ENCODE measurements at places on chromosomes 2 and 18.

DNA sequence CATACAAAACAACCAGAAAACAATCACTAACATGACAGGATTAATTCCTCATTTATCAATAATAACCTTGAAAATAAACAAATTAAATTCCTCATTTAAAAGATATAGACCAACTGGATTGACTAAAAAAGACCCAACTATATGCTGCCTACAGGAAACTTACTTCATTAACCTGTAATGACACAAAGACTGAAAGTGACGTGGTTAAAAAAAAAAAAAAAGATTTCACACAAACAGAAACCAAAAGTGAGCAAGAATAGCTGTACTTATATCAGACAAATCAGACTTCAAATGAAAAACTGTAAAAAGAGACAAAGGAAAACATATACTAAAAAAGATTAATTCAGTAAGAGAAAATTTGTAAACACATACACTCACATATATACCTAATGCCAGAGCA lies 201.2 kb downstream of the CCDC178 start:
- DNase-seq = no peak

GRCh38 chr2:187349326-187349944 lies 98.6 kb downstream of the CALCRL start:
- DNase-seq = no peak

- DNase-seq = no peak
Observed at GRCh38 chr2:172050479-172051125, 34.7 kb upstream of the DLX1 start.

- no peak for DNase-seq
Observed at GRCh38 chr2:168552450-168552856, 96.4 kb downstream of the CERS6 start.

DNA sequence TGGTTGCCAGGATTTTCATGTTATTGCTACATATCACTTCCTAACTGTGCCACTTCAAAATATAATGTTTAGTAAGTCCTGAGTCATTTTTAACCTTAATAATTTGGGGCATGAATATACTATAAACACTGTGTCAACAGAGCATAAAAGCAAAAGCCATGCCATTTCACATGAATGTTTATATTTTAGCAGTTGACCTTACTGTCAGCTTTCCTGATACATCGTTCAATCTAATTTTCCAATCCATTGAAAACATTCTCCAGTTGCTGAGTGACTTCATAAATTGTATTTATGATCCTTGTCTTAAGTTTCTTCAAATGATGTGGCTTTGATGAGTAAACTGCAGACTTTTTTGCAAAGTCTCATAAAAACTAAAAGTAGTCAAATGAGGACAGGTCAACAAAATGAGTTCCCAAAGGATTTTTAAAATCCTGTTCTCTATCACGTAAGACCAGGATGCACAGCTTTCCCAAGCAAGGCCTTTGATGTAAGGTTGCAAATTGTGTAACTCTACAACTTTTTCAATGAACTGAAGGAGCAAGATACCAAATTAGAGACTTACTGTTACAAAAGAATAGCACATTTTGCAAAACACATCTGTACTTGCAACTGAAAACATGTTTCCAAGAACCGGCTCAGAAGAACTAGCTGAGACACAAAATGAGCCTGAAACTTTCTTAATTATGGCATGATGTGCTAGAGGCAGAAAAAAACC lies 117.7 kb downstream of the SATB2 start:
- no peak for DNase-seq

DNA sequence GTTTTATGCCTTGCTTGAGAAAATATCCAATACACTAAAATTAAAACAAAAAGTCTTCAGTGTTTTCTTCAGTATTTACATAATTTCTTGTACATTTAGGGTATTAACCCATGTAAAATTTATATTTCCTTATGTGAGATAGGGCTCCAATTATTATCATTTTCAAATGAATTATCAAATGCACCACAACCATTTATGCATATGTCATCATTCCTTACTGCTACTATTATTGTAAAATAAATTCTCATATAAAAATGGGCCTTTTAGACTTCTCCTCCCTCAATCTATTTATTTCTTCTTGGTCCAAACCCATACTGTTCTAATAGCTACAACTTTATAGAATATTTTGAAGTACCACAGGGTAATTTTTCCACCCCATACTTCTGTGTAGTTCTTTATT lies 175.3 kb upstream of the LYPD1 start:
- DNase-seq = no peak

GRCh38 chr2:191148791-191149190 lies 2.0 kb downstream of the STAT4 start:
- DNase-seq = no peak

DNA sequence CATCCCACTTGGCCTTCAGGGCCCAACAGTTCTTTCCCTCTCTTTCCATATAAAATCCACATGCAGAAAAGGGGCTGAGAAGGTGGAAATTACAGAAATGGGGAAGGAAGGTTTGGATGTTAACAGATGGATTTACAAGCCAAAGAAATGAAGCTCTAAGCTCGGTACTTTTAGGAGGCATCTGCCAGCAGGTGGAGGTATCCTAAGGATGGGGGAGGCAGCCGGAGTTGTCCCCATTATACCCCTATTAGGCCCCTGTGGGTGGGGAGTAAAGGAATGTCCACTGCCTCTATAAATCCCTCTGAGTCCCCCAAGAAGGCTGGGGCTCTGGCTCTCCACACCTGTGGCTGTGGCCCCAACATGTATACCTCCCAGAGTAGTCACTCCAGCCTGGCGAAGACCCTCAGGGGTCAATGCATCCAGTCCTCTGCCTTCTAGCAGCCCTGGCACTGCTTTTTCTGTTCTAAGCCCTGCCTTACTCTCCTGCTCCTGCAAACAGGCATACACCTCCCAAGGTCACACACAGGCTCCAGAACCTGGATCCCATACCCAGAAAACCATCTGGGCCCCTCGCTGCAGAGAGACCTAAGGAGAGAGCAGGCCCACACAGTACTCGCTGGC lies 1.2 kb downstream of the FBXO41 start:
- no peak for DNase-seq

- DNase-seq = no peak
Observed at GRCh38 chr2:60552851-60553494, 481 bp downstream of the BCL11A start.

DNA sequence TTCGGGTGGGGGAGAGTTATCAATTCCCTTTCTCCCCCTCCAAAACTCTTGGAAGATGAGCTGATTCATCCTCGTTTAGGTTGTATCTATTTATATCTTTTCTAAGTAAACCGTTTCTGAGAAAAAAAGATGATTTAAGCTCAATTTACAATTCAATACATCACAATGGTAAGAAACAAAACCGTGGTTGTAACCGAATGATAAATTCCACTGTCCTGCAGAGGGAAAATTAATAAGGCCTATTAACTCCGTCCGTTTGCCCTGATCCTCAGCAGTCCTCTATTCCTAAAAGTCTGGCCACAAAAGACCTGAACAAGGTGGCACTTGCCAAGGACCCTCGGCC lies 286.2 kb downstream of the TCF4 start:
- DNase-seq = no peak

DNA sequence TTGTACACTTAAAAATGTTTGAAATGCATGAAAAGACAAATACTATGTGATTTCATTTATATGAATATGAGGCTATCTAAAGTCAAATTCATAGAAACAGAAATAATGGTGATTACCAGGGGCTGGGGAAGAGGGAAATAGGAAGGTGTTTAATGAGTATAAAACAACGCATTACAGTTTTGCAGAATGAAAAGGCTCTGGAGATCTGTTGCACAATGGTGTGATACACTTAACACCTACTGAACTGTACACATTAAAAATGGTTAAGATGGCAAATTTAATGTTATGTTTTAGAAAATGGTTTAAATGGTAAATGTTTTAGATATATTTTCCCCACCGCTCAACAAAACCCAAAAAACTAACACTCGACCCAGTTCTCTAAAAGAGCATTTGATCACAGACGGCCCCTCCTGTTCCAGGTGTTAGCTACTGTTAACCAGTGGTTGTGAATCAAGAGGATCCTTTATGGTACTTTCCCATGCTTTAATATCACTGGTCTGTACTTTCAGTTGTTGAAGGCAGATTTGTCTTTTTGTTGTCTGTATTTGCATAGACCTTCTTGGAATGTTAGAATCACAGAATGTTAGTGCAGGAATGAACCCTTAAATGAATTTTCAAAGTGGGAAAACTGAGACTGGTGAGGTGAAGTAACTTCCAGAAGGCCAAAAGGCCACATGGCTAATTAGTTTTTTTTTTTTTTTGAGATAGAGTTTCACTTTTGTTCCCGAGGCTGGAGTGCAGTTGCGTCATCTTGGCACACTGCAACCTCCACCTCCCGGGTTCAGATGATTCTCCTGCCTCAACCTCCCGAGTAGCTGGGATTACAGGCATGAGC lies 10.2 kb downstream of the RAB10 start:
- DNase-seq = no peak

GRCh38 chr2:227054006-227054405 lies 110.0 kb downstream of the COL4A4 start:
- DNase-seq = no peak

DNA sequence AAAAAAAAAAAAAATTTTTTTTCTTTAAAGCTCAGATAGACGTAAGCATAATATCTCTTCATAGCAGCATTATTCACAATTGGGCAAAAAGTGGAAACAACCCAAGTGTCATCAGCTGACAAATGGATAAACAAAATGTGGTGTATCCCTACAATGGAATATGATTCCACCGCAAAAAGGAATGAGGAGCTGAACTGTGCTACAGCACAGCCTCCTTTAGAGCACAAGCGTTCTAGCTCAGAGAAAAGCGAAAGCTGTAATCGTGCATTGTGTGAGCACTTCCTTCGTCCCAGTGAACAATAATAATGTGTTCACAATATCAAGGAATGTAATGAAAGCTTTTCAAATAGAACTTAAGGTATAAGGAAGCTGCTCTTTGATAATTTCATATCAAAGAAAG lies 11.7 kb upstream of the CHMP1B start:
- DNase-seq = no peak

GRCh38 chr2:189046320-189046719 lies 72.1 kb downstream of the COL3A1 start:
- DNase-seq = no peak

- DNase-seq = no peak
Observed at GRCh38 chr2:237051861-237052260, 33.8 kb upstream of the COPS8 start.

DNA sequence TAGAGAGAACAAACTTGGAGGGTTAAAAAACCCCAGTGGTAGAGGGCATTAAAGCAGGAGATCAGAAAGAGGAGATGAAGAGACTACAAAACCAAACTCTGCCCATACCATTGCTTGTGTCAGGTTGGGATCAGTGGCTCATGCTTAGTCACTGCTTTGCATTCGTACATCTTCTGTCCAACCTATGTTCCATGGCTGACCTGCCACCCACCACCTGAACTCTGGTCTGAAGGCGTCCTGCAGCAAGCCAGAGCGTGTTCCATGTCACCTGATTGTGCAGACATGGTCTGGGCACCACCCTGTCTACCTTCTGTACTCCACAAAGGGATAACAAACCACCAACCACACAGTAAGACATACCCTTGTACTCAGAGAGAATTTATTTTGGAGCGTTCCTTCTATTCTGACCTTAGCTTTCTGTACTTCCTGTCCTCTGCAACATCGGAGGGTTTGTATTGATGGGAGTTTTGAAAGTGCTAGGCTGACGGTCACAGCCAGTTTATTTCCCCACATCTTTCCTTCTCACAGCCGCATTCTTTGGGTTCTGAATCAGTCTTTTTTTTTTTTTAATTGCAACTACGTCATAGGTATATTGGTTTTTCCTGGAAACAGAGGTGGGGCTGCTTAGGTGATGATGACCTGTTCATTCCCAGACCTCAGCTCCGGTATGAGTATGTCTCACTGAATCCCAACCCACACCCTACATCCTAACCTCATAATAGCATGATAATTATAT lies 88.3 kb downstream of the SOWAHC start:
- DNase-seq = peak; percentile 28

DNA sequence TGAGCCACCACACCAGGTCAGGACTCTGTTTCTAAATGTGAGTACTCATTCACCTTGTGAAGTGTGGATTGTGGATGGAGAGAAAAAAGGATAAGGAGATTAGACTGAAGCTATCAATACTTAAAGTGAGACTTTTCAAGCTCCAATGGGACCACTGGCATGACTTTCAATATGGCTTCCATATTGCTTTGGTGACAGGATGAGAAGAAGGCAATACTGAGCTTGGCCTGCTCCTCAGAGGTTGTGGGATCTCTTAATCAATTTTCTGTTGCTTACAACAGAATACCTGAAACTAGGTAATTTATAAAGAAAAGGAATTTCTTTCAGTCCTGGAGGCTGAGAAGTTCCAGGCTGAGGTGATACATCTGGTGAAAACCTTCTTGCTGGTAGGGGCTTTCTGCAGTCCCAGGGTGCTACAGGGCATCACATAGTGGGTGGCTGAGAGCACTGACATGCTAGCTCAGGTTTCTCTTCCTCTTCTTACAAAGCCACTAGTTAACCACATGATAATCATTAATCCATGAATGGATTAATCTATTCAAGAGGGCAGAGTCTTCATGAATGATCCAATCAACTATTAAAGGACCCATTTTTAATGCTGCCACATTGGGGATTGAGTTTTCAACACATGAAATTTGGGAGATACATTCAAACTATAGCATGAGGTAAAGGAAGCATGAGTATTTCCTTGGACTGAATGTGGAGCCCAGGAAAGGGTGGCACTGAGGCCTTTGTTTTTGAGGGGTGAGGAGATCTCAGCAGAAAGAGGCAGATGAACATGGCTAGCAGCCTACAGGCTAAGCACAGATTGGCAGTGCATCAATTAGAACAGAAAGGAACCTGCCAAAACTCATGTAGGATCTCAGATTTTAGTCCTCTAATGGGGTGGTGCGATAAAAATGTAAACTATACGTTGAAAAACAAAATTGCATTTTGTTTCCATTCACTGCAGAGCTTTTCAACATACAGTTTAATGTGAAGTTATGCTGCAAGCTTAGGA lies 274.5 kb downstream of the PIK3C3 start:
- DNase-seq = no peak

GRCh38 chr2:62151306-62151638 lies 44.6 kb upstream of the B3GNT2 start:
- DNase-seq = no peak

DNA sequence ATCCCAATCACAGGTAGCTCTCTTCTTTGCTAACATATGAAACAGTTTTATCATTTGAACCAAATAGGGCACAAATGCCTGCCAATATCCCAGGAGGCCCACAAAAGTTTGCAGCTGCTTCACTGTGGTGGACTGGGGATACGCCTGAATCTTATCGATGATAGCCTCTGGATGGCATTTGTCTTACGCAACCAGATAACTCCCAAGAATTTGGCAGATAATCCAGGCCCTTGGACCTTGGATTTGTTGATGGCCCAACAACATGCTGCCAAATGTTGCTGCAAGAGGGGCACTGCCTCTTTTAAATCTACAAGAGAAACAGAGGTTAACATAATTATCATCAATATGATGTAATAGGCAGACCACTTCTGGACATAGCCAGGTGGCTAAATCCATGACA lies 587.1 kb upstream of the LRRTM4 start:
- DNase-seq = no peak

Data from activated T-cell treated with anti-CD3 and anti-CD28 coated beads, Interleukin-2, amount 50 U/mL, for 48 hours (primary cell).